Stimulated activated naive CD4-positive, alpha-beta T cell treated with Interleukin-2 at 50 U/mL for 16 hours (primary cell): ENCODE measurements at places on chromosomes 12 and 14.

DNA sequence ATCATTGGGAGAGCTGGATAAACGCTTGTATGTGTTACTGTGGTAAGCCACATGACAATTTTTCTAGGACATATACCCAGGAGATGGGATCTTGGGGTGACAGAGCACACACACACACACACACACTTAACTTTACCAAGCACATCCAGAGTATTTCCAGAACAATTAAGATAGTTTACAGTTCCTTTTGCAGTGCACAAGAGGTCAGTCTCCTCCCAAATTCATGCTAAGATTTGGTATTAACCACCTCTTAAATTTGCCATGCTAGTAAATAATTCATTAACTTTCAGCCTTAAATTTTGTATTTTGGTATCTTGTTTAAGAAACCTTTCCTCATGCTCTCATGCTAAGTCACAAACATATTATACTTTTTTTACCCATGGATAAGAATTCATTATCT lies 33.9 kb upstream of the LIMA1 start:
- DNase-seq: no peak

- no peak for DNase-seq
Observed at GRCh38 chr14:105927096-105928060, 401.0 kb downstream of the TMEM121 start.

- DNase-seq: no peak
Observed at GRCh38 chr14:78131201-78131600, 39.0 kb upstream of the NRXN3 start.

DNA sequence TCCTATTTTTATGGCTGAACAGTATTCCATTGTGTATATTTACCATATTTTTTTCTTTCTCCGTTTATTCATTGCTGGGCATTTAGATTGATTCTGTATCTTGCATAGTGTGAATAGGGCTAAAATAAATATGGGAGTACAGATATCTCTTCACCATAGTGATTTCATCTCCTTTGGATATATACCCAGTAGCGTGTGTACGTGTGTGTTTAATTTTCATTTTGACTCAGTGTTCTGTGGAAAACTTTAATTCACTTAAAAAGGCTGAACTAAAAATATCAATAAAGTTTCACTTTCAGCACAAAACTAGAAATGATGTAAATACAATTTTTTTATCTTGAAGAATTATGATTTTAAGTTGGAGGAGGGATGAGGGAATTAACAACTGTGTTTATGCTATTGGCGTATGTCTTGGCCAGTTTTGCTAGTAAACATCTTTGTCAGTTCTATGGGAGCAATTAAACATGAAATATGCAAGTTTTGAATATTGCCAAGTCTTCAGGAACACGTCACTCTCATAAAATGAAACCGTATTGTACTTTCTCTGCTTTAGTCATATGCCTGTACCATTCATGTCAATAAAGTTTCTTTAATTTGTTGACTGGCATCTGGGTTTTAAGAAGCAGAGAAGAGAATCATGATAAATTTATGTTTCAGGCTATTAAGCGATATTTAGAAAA lies 99.8 kb downstream of the PTGER2 start:
- DNase-seq: no peak

DNA sequence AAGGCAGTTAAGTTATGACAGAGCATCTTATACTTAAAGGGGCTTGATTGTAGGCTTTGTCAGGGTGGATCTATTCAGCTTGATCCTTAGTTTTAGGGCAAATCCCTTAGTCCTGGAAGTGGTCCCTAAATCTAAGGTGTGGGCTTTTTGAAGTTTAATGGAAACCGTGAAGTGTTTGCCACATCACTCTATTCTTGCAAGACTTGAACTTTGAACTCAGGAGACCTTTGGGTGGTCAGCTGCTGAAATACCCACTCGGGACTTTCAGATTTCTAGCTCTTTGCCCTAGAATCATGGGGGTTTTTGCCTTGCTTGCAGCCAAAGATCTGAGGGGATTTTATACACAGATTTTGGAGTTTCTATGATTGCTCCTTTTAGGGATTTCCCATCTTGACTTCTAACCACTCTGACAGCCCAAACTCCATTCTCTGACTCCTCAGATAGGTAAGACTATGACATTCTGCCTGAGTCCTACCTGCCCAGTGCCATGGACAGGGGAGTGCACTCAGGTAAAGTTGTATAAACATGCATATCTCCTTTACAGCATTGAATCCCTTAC lies 39.9 kb downstream of the SNAPC1 start:
- no peak for DNase-seq

DNA sequence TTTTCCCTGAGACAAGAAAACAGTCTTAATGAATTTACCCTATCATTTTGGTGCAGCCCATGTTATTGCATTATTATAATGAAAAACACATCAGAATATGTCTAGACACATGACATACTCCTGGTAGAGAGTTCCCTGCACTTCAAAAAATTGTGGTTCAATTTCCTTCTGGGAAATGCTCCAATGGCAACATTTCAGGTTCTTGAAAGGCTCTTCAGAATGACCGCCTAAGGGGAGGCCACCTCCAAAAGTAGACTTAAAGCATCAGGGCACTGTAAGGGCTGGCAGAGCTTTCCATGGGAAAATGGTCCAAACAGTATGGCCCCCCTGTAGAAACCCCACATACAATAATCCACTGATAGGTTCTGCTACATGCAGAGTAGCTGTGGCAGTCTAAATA lies 110.7 kb downstream of the SLC25A21 start:
- DNase-seq: no peak

DNA sequence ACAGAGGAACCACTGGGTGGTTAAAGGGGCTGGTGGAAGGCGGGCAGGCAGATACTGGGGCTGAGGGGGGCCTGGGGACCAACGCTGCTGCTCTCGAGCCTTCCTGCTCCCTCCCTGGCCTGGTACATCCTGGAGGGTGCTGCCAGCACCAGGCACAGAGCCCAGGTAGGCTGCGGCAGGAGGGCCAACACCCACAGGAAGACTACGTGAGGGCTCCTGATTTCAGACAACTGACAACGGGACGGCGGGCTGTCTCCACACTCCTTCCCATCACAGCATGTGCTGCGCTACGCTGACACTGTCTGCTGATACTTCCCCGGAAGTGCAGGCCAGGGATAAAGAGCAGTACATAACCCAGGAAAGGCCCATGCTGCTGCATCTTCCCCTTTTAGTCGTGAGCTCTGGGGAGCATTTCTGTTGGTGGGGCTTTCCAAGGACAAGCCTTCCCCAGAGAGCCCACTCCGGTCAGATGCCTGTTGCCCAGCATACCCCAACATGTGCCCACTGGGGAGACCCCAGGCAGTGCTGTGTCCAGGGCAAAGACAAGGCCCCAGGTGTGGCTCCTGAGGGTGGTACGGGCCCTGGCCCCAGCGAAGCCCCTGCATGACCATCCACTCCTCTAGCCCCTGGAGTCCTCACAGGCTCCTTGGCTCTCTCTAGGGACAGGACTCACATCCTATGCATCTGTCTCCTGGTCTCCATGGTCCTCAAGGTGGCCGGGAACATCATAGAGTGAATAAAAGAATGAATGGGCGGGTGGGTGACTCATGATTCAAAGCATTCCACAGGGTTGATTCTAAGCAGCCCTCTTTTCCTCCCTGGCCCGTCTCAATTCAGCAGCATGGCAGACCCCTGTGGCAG lies 38.0 kb downstream of the CHGA start:
- no peak for DNase-seq
